Stimulated activated CD4-positive, alpha-beta T cell treated with anti-CD3 and anti-CD28 coated beads, Interleukin-4, amount 100 ng/mL, for 48 hours (primary cell): ENCODE measurements at places on chromosomes 5 and 9.

GRCh38 chr9:134348404-134349155 lies 22.3 kb downstream of the RXRA start:
- DNase-seq, result no peak

DNA sequence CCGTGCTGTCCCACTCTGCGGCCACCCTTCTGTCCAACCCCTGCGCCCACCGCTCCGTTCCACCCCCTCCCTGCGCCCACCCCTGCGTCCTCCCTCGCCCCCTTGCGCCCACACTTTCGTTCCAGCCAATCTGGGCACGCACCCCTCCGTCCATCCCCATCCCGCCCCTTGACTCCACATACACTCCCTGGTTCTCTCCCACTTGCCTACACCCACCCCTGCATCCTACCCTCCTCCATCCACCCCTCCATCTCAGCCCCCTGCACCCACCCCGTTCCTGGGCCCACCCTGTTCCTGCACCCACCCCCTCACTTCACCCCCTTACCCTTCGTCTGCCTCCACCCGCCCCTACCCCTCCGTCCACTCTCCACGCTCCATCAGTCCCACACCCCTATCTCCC lies 7.0 kb downstream of the ADAMTS13 start:
- DNase-seq, result no peak

DNA sequence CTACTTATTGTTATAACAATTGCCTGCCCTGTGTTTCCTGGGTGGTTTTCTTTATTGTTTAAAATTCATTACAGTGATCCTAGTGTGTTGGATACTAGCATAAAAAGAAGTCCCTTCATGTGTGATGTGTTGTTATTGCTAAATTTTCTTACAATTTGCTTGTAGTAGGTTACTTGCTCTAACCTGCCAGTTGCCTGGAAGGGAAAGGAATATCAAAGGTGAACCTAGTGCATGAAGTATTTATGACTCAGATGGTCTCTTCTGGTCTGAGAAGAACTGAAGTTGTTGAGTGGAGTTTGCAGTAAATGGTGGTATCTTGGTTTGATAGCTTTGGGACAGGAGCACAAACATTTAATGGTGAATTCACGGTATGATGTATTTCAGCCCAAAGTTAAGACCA lies 58.0 kb downstream of the SH3GL2 start:
- DNase-seq, result no peak

DNA sequence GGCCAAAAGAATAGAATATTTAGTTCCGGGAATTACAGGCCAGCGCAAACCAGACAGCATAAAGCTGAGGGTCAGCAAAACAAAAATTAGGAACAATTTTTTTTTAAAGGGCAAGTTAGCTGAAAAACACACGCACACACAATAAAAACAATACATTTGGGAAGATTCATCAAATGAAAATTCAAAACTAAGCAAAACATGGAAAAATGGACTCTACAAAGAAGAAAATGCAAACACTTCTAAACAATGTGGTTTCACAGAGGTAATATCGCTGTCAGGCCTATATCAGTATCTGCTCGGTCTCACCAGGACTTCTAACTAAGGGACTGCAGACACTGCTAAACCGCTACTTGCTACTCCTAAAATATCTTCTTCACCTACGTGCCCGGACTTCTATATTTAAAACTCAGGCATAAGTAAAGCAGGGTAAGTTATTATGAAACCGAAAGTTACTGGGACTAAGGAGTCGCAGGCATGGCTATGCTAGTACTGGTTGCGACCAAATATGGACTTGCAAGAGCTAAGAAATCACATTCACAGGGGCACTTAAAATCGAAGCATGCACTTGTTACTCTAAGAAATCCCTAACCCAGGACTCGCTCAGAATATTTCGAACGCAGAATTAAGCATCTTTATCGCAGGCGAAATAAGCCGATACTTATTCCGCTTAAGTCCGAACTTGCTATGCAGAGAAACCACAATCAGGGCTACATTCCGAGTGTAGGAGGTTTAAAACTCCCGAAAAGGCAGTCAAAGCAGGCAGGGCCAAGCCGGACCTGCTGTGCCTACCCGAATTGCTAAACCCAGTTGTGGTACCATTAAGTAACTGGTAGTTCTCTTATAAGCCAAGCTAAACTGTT lies 2.3 kb downstream of the ANXA2R start:
- peak; percentile 11 for DNase-seq

DNA sequence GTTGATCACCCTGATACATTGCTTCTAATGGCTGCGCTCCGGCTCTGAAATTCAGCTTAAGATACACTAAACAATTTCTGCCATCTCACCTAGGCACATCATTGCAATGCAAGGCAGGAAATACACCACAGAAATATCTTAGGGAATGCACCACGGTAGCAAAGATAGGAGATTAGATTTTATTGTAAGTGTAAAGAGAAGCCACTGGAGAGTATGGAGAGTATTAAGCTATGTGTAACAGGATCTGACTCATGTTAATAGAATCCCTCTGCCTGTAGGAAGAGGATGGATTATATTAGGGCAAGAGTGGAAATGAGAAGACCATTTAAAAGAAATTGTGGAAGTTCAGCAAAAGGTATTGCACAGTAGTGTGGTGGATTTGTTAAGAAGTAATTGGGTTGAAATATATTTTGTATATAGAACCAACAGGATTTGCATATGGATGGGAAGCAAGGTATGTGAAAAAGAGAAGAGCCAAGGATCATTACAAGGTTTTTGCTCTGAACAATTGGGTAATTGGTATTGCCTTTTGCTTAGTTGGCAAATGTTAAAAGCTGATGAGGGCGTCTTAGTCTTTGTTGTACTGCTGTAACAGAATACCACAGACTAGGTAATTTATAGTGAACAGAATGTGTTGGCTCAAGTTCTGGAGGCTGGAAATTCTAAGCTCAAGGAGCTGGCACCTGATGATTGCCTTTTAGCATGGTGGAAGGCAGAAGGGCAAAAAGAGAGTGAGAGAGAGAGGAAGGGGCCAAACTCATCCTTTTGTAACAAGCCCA lies 636.1 kb downstream of the PSAT1 start:
- DNase-seq, result no peak

GRCh38 chr9:113648048-113648447 lies 184.5 kb downstream of the RGS3 start:
- no peak for DNase-seq

DNA sequence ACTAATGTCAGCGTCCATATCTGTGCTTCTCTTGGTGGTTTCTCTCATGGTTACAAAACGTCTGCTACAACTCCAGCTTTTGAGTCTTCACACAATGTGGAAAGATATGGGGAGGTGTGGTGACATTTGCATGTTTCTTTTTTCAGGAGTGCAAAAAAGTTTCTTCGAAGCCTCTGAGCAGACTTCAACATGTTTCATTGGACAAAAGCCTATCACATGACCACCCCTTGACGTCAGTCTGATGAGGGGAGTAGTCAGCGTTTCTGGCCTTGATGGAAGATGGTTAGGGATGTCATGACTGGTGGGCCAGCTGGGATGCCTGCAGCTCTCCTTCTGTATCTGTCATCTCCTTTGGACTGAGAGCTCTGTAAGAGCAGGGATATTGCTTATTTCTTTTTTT lies 61.4 kb downstream of the PTPDC1 start:
- no peak for DNase-seq

DNA sequence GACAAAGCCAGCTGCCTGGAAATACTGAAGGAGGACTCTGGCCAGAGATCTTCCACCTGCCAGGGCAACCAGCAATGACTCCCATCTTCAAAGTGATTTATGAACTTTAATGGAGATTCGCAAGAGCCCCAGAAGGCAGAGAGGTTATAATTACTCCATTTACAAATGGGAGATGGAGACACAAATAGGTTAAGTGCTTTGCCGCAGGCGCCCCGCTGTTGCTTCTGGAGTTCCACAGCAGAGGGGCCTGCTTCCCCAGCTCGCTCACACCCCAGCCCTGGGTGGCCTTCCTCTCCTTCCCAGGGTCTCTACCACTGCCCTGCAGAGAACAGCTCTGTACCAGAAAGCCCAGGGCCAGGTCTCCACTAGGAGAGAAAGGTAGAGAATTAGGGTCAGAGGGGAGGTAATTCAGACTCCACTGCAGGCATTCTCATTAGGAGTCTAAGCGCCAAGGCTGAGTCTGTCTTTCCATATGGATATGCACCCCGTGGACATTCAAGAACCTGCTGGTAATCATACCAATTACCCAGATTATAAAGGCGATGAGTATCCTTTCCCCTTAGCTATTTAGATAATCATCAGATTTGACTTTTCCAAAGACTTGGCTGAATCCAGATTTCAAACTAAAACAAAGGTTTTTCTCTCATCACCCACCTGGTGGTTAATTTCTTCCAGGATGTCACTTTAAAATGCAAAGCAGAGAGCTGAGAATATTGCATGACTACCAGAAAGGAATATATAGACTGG lies 157.6 kb upstream of the TUT7 start:
- no peak for DNase-seq

GRCh38 chr5:113264046-113264445 lies 170.7 kb downstream of the TSSK1B start:
- no peak for DNase-seq

DNA sequence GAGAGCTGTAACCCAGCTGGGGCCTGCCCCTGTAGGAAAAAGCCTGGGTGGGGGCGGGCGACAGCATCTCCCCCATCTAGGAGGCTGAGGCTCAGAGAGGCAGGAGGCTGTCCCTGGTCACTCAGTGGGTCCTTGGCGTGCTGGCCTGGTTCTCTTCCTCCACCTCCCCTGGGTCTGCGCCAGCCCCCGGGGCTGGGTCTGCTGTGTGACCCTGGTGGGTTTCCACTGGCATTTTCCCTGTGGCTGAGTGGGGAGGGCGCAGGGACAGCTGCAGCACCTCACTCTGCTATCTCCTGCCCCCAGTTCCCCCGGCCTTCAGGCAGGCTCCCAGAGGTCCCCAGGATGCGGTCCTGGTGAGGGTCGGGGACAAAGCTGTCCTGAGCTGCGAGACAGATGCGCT lies 59.5 kb upstream of the ASS1 start:
- no peak for DNase-seq

GRCh38 chr5:127040796-127041520 lies 10.6 kb upstream of the MARCHF3 start:
- no peak for DNase-seq

- no peak for DNase-seq
Measured at GRCh38 chr9:17082343-17083064, 52.3 kb upstream of the CNTLN start.

DNA sequence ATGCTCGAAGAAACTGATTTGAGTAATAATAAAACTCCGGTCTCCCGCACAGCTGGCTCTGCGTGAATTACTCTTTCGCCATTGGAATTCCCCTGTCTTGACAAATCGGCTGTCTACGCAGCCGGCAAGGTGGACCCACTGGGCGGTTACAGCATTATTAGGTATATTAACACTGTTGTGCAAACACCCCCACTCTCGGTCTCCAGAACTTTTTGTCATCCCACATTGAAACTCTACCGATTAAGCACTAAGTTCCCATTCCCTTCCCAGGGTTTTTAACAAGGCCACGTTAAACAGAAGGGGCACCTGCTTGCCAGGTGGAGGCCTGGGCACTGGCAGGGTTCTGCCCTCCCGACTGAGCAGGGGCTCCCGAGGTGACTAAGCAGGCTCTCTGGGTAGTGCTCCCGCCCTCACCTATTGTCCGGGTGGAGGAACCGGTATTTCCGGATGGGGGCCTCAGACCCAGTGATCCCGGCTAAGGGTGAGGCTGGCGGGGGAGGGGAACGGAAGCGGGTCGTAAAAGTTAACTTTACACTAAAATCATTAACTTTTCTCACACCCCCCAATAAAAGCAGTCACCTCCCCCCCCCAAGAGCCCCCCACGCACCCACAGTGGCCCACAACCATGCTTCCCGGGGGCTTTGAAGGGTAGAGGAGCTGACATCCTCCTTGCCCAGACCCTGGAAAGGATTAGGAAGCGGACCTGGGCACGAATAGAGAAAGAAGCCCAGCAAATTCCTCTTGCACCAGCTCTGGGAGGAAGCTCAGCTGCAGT lies 53.5 kb upstream of the TJP2 start:
- no peak for DNase-seq

DNA sequence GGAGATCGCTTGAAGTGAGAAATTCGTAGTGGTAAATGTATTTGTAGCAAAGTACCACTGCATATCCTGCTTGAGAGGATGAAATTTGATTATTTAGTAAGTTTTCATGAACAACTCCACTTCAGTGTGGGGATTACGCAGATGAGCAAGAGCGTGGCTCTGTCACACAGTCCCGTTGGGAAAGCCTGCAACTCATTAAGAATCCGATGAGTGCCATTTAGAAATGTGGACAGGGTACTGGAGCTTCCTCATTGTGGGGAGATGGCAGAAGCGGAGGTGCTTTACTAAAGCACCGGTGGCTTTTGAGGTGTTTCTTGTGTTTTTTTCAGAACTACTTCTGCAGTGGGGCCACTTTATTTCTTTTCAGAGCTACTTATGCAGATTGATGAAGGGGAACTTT lies 1.4 kb downstream of the TJP2 start:
- no peak for DNase-seq

DNA sequence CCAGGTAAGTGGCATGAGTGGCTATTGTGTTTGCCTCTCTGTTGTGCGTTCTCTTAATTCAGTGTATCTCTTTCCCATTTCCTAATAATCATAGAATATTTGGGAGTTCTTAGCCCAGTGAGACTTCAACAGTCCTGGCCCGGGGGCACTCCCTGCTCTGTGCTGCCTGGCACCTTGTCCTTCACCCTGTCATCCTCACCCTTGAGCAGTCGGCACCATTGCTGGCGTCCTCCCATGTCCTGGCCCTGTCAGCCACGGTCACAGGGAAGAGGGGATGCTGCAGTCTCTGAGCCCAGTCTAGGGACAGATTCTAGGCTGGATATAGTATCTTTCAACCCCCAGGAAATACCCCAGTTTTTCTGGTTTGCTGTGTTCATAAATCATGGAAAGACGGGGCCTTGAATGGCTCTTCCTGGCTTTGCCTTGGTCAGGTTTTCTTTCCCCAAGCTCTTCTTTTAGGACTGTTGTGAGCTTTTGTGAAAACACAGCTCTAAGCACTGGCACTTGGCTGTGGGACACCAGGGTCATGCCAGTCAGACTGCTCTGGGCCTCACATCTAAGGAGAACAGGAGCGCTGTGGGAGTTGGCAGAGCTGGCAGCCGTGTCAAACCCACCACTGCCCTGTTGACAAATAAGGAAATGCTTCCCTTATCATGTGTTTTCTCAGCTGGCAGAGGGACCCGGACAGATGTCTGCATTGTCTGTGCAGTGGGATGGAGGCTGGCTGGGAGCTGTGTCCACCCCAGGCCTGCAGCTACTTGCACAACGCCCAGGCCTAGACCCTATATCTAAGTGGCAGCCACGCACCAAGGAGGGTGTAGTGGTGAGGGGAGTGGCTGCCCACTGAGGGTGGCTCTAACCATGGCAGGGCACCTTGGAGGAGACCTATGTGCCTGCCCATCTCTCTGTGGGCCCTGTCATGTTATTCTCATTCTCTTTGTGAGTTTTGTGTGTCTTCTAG lies 378.6 kb downstream of the ICE1 start:
- no peak for DNase-seq

DNA sequence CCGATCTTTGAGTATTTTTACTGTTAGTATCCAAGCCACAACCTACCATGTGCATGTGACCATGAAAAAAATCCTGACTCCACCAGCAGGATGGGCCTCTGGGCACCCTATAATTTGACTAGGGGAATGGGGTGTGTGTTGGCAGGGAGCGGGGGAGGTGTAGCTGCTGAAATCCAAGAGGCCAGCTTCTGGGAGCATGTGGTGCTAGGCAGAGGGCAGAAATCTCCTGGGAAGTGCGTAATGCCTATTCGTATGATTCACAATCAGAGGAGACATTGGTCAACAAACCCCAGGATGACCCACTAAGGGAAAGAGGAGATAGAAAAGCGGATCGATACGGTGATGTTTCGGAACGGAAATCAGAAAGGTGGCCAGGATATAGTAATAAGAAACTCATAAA lies 149.9 kb downstream of the ARSB start:
- no peak for DNase-seq
